ENCODE measurements at places on chromosomes 16 and 17.
A peak's percentile ranks its signal among the peaks of the same experiment; 100 is the strongest.

DNA sequence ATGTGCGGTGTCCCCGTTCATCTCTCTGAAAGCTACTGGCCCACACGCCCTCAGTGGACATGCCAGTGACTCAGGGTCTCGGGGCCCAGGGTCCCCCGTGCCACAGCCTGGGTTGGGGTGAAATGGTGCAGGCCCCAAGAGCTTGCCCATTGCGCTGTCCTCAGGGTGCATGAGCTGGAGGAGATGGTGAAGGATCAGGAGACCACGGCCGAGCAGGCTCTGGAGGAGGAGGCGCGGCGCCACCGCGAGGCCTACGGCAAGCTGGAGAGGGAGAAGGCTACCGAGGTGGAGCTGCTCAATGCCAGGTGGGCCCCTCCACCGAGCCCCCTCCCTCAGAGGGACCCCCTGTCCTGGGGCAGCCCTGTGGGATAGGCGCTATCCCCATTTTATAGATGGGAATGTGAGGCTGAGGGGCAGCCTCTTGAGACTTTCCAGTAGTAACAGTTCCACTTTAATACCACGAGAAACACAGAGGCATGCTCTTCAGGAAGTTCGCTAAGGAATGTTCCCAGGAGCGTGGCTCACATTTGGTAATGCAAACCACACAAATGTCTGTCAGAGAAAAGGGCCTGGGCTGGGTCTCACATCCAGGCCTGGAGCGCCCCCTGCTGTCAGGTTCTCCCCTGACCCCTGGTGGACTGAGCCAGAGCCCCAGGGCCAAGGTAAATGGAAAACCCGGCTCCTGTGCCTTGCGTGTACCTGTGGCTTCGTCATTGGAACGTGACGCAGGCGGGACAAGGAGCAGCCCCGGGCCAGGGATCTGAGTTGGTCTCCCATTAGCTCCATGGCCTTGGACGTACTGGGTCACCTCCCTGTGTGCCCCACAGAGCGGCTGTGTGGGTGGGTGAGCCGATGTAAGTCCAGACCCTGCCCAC lies 133.7 kb downstream of the RAB11FIP4 start:
- peak; percentile 91 for DNase-seq
- H3K4me1 ChIP-seq, result no peaks in the 10 kb centered on the region
- H3K27ac ChIP-seq, result no peak overlapping the region
- no peak overlapping the region for H3K4me3 ChIP-seq

GRCh38 chr16:53372992-53373871 lies 61.0 kb upstream of the RBL2 start:
- peaks cover 2% of the 10 kb centered on the region for H3K4me1 ChIP-seq
- no peak for DNase-seq
- H3K27me3 ChIP-seq, result peaks cover 2% of the 10 kb centered on the region
- no peaks in the 10 kb centered on the region for H3K36me3 ChIP-seq

DNA sequence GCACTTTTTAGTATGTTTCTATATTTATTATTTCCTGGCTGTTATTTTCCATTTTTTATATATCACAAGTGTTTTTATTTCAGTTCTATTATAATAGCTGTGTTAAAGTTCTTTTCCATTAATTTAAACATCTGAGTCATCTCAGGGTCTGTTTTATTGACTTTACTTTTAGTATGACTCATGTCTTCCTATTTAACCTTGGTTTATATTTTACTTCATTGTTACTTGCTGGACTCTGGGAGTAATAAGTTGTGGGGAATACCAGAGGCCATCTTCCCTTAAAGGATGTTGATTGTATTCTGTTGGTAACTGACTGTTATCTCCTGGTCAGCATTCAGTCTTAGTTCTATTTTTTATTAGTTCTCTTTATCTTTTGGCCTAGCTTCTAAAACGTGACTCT lies 1508.2 kb downstream of the CDH11 start:
- no peak overlapping the region for H3K4me3 ChIP-seq
- H3K27me3 ChIP-seq, result peaks cover 1% of the 10 kb centered on the region
- H3K27ac ChIP-seq, result no peak overlapping the region

DNA sequence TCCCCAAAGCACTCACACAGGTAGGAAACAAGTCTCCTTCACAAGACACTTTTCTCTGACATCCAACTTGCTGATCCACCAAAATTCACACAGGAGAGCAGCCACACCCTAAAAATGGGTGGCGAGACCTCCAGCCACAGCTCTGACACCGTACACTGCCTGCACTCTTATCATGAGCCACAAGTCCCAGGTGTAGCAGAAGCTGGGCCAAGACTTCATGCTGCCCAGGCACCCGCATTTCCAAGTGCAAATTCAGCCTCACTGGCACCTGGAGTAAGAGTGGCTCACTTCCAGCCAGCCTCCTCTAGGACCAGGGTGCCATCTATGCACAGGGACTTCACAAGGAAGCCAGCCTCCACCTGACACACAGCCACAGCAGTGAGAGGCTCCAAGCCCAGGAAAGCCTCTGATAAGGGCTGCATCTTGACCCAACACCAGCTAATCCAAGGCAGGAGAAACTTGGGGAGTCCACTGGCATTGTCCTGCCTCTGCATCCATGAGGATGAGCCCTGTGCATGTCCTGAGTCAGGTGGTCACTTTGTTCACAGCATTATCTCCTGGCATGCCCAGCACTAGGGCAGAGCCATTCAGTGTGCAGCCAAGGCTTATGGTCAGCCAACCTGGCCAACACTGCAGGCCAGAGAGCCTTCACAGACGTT lies 2.6 kb upstream of the ZNF768 start:
- DNase-seq, result no peak
- peaks cover 29% of the 10 kb centered on the region for H3K4me1 ChIP-seq
- peak overlapping the region; percentile 98 for H3K27ac ChIP-seq

DNA sequence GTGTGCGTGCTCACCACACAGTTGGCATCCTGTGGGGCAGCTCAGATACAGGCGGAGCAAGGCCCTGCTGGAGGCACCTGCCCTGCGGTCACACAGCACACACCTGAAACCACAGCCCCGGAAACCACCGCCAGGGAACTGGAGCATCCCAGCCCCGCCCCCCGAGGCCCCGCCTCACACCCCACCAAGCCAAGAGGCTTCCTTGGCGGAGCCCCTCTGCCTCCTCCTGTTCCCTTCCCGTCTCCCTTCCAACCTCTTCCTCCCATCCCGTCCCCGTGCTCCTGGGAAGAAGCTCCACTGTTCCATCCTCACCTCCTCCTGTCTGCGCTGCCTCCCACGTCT lies 205.5 kb downstream of the NTN1 start:
- DNase-seq, result no peak
- H3K27me3 ChIP-seq, result peaks cover 5% of the 10 kb centered on the region
- H3K4me3 ChIP-seq, result no peak overlapping the region
- H3K36me3 ChIP-seq, result no peaks in the 10 kb centered on the region
- H3K27ac ChIP-seq, result no peak overlapping the region
- H3K4me1 ChIP-seq, result no peaks in the 10 kb centered on the region

- DNase-seq, result no peak
- no peaks in the 10 kb centered on the region for H3K36me3 ChIP-seq
- no peak overlapping the region for H3K27ac ChIP-seq
- peak overlapping the region; percentile 72 for H3K4me3 ChIP-seq
- peaks cover 29% of the 10 kb centered on the region for H3K27me3 ChIP-seq
- H3K4me1 ChIP-seq, result peaks cover 26% of the 10 kb centered on the region
Measured at GRCh38 chr17:77279448-77280303, 138.9 kb downstream of the SEC14L1 start.
